Inflammatory macrophage treated with lipopolysaccharide for 1 hour (primary cell): ENCODE measurements at places on chromosomes 13 and 19.

GRCh38 chr19:5397804-5398692 is 57.2 kb upstream of the ZNRF4 start:
- DNase-seq: peak; percentile 44

GRCh38 chr13:76992548-76993001 is 694 bp downstream of the CLN5 start:
- peak; percentile 47 for DNase-seq

- no peak for DNase-seq
These were observed 2.4 kb downstream of the METTL21C start for GRCh38 chr13:102692491-102692826.

DNA sequence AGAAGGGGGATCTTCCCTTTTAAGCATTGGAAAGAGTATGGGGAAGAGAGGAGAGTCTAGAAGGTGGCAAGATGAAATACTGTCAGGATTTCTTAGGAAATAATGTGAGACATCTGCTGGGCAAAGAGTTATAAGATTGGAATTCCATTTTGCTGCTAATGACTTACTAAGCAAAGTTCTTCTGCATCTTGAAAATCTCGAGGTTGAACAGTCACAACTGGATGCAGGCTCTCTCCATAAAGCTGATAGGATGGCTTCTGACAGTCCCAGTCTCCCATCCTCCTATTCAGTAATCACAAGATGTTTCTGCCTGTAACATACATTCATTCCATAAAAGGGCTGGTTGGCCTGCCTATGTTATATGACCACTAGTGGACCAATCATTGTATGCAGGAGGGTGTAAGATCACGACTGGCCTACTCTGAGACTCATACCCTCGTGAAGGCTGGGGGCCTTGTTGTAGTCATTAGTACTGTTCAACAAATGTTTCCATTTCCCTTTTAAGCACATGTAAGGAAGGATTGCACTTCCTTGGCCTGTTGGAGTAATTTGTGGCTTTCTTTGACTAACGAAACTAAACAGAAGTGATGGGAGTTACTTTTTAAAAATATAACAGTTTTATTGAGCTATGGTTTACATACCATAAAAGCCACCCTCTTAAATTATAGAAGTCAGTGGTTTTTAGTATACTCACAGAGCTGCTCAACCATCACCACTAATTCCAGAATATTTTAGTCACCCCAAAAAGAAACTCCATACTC is 45.0 kb upstream of the TDRD3 start:
- no peak for DNase-seq

DNA sequence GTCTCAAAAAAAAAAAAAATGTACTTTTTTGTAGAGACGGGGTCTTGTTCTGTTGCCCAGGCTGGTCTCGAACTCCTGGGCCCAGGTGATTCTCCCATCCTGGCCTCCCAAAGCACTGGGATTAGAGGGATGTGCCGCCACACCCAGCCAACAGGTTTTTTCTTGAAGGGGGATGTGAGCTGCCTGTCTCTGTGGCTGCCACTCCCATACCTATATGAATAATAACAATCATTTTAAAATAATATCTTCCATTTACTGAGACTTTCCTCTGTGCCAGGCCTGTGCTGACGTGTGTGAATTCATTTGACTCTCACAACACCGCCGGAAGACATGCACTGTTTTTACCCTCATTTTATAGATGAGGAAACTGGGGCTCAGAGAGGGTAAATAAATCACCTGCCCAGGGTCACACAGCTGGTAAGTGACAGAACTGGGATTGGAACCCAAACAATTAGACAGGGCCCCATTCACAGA is 7.2 kb upstream of the BCL3 start:
- no peak for DNase-seq

GRCh38 chr13:94248454-94249228 is 230.8 kb downstream of the DCT start:
- DNase-seq: no peak

GRCh38 chr13:66265371-66265770 is 964.8 kb downstream of the PCDH9 start:
- DNase-seq: no peak

DNA sequence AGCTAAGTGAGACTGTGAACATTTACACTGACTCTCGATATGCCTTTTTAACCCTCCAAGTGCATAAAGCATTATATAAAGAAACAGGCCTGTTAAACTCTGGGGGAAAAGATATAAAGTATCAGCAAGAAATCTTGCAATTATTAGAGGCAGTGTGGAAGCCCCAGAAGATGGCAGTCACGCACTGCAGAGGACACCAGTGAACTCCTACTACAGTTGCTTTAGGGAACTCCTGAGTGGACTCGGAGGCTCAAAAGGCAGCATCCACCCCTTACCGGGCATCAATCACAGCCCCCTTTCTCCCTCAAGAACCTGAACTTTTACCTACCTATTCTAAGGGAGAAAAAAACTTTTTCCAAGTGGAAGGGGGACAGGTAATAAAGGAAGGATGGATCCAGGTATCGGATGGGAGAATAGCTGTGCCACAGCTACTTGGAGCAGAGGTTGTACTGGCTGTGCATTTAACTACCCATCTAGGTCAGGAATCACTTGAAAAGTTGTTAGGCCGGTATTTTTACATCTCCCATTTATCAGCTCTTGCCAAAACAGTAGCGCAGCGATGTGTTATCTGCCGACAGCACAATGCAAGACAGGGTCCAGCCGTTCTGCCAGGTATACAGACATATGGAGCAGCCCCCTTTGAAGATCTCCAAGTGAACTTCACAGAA is 80.1 kb downstream of the ZNF486 start:
- DNase-seq: no peak

DNA sequence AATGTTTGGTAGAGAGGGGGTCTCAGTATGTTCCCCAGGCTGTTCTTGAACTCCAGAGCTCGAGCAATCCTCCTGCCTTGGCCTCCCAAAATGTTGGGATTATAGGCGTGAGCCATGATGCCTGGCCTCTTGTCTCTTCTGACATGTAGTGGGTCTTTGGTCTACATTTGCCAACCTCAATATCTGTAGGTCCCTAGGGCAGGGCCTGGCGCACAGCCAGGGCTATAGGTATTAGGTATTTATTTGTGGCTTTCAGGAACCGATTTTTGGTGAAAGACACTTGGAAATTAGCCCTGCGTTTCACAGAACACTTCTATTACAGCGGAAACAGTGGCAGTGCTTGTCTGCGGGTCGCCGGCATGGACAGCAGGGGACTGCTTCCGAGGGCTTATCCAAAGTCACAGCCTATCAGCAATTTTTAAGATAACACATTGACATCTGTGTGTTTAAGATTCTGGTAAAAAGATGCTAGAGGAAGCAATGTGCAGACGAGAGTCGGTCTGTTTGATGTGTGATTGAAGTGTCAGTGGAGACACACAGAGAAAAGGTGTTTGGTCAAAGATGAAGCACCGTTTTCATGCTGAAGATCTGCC is 14.5 kb downstream of the ZNF536 start:
- DNase-seq: no peak

- no peak for DNase-seq
These were observed 2213.9 kb upstream of the PCDH20 start for GRCh38 chr13:63629591-63629990.
